ENCODE measurements at places on chromosomes 13 and 19.
A peak's percentile ranks its signal among the peaks of the same experiment; 100 is the strongest.

DNA sequence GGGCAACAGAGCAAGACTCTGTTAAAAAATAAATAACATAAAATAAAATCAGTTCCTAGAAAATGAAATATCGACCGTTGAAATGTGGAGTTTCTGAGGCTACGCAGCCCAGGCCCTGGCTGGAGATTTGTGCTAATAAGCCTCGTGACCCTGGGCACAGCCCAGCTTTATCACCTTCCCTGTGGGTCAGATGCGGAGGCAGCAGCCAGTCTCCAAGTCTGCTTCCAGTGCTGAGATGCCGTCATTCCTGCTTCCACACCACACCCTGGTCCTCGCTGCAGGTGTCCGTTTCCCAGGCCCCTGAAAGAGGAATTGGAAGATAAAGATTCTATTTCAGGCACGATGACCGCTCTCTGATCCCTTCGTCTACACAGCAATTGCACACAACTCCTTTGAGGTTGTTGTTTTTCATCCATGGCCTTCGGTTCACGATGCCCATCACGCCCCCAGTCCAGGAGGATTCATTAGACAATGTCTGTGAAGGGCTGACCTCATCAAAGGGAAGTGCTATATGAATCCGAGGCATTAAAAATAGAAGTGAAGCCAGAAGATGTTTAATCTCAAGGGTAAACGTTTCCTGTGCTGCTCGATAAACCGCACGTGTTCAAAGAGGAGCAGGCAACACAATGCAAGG, 48.3 kb upstream of the ATP11A start:
- DNase-seq = no peak

GRCh38 chr19:11577451-11578257, at the start of gene ACP5:
TSS of gene ACP5 (minus strand) at chr19:11577645. CDS start at chr19:11577317, 328 bp downstream.
- no peak for DNase-seq

DNA sequence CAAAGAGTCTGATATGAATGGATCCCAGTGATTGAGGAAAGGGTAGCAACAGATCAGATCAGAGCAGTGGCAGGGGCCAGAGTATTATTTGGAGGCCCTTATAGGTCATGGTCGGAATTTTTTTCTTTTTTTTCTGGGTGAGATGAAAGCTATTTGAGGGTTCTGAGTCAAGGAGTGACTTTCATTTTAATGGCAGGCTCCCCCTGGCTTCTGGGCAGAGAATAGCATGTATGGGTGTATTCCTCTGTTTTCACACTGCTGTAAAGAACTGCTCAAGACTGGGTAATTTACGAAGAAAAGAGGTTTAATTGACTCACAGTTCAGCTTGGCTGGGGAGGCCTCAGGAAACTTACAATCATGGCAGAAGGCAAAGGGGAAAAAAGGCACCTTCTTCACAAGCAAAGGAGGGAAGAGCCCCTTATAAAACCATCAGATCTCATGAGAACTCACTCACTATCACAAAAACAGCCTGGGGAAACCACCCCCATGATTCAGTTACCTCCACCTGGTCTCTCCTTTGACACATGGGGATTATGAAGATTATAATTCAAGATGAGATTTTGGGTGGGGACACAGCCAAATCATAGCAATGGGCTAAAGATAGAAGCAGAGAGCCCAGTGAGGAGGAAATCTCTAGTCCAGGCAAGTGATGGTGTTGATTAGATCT, 3.0 kb upstream of the SLC6A16 start:
- DNase-seq = peak; percentile 67

DNA sequence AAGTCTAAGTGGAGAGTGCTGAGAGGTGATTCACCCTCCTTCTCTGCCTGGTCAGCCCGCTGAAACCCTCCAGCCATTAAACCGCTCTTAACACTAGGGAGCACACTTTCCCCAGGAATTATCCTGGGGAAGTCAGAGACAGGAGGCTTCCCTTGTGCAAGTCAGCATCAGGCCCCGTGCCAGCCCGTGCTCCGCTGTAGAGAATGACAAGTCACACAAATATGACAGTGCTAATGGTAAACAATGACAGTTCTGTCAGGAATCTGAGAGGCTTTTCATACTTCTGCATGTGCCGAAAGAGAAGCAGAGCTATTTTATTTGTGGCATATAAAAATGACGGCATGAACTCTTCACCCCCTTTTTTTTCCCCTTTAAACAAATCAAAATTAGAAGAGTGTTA, 816.9 kb upstream of the SLC10A2 start:
- no peak for DNase-seq

DNA sequence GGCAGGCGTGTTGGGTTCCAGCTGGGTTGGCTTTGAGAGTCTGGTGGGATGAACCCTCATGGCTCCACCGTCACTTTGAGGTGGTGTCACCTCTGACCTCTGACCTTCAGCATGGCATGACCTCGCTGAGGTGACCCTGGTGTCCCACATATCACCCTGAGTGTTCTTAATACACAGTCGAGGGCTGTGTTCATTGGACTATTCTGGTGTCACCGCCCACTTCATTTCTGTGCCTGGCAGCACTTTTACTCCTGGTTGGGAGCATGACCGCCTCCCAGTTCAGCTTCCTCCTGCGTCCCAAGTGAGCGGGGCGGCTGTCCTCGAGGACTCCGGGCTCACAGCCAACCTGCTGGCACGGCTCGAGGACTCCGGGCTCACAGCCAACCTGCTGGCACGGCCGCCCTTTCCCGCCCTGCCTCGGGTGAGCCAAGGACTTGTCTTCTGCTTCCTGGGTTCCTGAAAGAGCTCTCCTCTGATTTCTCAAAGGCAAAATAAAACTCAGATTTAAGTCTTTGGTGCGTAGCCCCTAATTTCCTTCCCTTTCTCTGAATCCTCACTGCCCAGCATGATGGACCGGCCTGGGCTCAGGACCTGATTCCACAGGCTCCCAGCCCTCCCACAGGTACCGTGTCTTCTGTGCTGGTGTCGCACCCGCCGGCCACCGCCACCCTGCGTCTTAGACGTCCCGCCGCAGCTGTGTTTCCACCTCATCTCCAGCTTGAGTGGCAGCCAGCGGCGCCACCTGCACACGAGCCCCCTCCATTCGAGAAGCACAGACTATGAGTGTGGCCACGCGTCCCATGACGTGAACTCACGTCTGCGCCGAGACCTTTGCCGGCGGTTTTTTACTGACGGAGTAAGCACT, 10.4 kb downstream of the ATP4B start:
- no peak for DNase-seq
